SJCRH30 (cell line): ENCODE measurements at places on chromosomes 5 and 9. TPM values are rescaled to one million over a fixed set of nuclear protein-coding genes. Genes with fewer than 3 reads are reported as not detected.

- no peak for DNase-seq
Measured at GRCh38 chr9:130806327-130806716, 28.7 kb upstream of the ABL1 start.

GRCh38 chr9:88972401-88972800, 18.9 kb upstream of the S1PR3 start:
- no peak for DNase-seq

Gene FXN
- 13.0 and 14.4 TPM in 2 replicates for total RNA-seq

GRCh38 chr5:138985683-138986082, 110.5 kb upstream of the LRRTM2 start:
- DNase-seq = no peak

DNA sequence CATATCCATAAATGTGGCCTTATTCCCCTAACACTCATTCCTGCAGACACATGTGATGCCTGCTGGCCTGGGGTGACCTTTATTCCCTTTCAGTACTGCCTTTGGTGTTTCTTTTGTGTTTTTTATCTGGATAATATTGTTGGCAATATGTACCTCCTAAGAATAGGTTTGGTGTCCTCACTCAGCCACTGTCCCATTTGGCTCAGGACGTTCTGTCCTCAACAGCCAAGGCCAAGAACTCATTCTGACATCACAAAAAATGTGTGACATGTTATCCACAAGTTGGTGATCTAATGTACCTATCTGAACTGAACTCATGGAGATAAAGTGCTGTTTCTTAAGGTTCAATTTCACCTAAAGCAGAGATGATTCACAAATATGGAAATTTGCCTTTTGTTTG, 142.9 kb upstream of the GRAMD2B start:
- DNase-seq = no peak

- no peak for DNase-seq
Measured at GRCh38 chr5:7250611-7251010, 145.3 kb upstream of the ADCY2 start.

Gene ZNF658
- total RNA-seq = 3.7 and 3.8 TPM in 2 replicates

DNA sequence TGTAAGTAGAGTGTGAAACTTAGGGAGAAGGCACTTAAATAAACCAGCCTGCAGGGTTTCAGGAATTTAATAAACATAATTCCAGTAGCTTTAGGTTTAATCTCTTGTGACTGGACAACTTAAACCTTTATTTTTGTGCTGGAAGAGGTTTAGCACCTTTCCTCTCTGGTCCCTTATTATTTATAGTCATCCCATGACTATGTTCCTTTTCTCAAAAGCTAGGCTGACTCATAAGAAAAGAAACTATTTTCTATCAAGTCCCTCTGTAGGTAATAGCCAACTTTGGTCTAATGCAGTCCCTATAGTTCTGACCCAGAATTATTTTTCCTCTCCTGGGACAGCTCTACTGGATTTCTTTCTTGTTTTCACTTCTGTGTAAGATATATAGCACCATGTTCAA, 588.9 kb downstream of the NR2F1-AS1 start:
- no peak for DNase-seq
